ENCODE measurements at places on chromosomes 1 and 21.

GRCh38 chr1:17633654-17634053 lies 94.2 kb downstream of the ARHGEF10L start:
- DNase-seq, result no peak

DNA sequence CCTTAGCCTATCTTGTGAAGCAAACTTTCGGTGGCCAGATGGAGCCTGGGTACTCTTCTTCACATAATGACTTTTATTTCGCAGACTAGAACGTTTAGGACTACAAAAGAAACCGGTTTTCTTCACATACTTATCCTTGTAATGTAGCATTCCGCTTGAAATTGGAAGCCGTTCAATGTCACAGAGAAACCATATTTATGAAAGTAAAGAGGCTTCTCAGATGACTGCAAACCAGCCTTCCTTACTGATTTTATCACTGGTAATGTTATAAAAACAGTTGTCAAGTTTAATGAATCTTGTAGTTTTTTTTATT lies 94.1 kb downstream of the PPIAL4G start:
- DNase-seq, result no peak

GRCh38 chr1:170967042-170967910 lies 31.9 kb downstream of the MROH9 start:
- peak; percentile 12 for DNase-seq

- peak; percentile 28 for DNase-seq
These were observed 65.5 kb upstream of the CR1L start for GRCh38 chr1:207579436-207579799.

GRCh38 chr1:160164121-160164520 lies 12.7 kb downstream of the ATP1A4 start:
- no peak for DNase-seq

GRCh38 chr1:53286955-53287354 lies 40.9 kb downstream of the LRP8 start:
- DNase-seq, result peak; percentile 70

- DNase-seq, result no peak
These were observed 918.2 kb upstream of the ADGRL2 start for GRCh38 chr1:80882553-80882952.

GRCh38 chr1:27357281-27358037 lies 9.3 kb downstream of the MAP3K6 start:
- DNase-seq, result peak; percentile 97

DNA sequence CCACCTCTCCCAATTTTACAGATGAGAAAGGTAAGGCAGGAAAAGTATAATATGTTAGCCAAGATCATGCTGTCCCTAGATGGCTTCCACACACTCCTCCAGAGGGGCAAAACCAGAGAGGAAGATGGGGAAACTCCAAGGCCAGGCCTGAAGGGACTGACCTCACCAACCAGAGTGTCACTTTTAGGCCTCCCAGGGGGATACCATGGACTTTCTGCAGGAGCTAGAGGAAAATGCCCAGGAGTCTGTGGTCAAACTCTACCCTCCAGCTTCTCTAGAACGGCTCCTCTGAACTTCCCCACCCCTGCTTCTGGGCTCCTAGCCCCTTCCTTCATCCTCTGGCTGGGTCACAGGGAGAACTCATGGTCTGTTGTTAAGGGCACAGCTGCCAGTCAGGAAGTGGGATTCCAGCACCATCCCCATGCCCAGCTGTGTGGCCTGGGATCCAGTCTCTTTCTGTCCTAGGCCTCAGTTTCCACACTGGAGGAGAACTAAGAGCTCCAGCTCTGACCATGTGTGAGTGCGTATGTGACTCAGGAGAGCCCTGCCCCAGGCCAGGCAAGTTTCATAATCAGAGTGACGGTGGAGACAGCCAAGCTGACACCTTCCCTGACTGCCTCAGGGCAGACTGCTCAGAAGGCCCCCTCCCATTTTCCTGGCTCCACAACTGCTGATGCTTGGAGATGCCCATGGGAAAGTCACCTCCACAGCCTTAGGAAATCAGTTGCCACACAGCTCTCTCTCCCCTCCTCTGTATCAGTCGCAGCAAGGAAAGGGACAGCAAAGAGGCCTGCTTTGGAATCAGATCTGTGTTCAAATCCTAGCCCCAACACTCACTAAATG lies 1.9 kb downstream of the IGSF8 start:
- DNase-seq, result no peak

- no peak for DNase-seq
These were observed 180.6 kb downstream of the PAPPA2 start for GRCh38 chr1:176643536-176643935.

DNA sequence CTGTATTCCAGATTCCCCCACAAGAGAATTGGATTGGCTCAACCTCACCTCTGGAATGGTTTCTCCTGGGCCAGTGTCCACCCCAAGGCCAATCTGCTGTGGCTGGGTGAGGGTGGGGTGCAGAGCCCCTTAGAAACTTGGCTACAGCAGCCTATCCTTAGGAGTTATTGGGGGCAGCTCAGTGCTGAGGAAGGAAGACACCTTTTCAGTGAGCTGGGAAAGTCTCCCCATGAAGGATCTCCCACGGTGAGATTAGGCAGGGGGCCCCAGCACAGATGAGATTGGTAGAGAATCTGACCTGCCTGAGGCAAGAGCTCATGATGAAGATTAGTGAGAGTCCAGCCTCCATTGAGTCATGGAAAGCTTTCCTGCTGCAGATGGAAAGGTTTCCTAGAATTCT lies 78.4 kb downstream of the CCDC185 start:
- DNase-seq, result no peak

DNA sequence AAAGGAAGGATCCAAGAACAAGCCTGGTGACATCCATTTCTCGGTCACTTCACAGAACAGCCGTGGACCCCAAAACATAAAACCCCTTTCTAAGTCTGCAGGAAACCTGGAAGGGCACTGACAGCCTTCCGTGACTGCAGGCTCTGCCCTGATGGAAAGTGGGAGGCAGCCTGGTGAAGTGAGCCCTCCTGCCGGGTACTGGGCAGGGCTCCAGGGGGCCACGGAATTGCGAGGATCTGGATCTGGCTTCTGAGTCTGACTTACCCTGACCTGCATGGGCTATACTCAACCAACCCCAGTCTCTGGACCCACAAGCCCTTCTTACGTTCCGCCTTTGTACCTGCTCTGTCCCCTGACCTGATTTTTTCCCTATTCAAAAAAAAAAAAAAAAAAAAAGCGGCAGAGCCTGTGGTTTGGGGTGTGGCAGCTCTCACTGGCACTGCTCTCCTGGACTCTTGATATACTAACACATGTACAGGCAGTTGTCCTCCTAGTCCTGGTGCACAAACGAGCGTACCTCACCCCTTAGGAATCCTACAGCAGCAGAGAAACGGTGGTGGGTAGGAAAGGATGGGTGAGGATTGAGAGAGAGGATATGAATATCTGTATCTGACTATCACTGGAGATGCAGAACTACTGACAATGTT lies 82.9 kb downstream of the BEND5 start:
- no peak for DNase-seq

DNA sequence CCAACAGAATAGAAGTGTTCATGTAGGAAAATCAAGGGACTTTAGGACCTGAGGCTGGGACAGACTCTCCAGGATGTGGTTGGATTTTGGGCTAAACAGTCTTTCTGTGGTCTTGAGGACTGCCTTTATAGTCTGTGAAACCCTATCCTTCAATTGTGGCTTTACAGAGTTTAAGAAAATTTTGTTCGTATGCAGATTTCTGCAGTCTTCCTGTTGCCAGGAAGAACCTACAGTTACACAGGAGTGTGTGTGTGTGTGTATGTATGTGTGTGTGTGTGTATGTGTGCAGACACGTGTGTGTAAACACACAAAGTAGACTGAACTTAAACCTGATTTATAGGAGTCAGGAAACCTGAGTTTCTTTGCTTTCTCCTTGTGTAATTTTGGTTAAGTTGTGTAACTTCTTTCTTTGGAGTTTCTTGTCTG lies 22.8 kb downstream of the NEK7 start:
- DNase-seq, result no peak

DNA sequence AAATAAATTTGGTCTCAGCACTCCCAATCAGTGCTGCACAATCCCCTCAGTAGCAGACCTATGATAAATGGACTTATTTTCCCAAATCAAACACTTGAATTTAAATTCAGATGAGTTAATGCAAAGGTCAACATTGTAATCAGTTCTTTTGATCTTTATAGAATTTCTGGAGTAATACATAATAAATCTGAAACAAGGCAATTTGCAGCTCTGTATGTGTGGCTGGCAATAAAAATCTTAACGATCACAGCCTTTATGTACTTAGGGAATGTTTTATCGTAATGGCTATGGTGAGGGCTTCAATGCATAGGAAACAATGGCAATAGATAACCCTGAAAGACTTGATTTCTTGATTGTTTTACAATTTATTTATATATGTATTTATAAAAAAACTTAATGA lies 91.4 kb downstream of the GPATCH2 start:
- DNase-seq, result no peak

- peak; percentile 24 for DNase-seq
These were observed 2.5 kb downstream of the WNT3A start for GRCh38 chr1:228009116-228009827.

DNA sequence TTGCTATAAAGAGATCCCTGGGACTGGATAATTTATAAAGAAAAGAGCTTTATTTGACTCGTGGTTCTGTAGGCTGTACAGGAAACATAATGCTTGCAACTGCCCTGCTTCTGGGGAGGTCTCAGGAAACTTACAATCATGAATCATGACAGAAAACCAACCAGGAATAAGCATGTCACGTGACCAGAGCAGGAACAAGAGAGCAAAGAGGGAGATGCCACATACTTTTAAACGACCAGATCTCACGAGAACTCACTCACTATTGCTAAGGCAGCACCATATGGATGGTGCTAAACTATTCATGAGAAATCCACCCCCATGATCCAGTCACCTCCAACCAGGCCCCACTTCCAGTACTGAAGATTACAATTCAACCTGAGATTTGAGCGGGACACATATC lies 49.8 kb upstream of the RCC1 start:
- DNase-seq, result no peak

- DNase-seq, result no peak
These were observed 177.7 kb downstream of the URB2 start for GRCh38 chr1:229803626-229804217.

DNA sequence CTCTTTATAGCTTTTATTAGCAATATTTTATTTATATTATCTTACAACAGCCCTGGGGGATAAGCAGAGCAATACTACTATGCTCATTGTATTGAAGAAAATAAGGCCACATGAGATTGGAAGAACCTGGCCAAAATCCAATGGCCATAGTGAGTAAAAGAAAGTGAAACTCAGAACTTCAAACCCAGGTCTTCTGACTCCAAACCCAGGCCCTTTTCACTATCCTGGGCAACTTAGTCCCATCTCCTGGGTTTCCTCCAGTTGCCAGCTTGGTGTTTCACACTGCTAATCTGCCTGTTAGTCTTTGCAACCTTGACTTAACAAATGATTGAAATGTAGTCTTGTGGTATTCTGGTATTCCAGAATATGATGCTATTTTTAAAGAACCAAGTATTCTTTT lies 22.4 kb upstream of the EXO1 start:
- DNase-seq, result no peak

DNA sequence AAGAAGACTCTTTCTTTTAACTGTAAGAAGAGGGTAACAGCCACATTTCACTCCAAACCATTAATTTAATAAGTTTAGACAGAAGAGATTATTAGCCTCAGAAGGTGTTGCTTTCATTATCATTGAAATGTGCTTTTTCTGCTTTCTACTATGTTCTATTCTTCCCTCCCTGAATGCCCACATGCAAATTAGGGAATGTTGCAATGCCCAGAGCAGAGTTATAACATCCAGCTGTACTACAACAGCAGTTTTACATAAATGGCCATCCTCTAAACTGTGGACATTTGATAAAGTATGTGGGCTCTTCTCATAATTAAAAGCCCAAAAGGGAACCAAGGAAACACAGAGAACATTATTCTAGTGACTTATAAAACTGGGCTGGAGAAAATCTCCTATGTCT lies 82.2 kb upstream of the SOD1 start:
- no peak for DNase-seq

- DNase-seq, result no peak
These were observed 402.2 kb downstream of the SMYD3 start for GRCh38 chr1:246104927-246105326.

GRCh38 chr21:32203877-32204480 lies 74.9 kb downstream of the MIS18A start:
- DNase-seq, result no peak

DNA sequence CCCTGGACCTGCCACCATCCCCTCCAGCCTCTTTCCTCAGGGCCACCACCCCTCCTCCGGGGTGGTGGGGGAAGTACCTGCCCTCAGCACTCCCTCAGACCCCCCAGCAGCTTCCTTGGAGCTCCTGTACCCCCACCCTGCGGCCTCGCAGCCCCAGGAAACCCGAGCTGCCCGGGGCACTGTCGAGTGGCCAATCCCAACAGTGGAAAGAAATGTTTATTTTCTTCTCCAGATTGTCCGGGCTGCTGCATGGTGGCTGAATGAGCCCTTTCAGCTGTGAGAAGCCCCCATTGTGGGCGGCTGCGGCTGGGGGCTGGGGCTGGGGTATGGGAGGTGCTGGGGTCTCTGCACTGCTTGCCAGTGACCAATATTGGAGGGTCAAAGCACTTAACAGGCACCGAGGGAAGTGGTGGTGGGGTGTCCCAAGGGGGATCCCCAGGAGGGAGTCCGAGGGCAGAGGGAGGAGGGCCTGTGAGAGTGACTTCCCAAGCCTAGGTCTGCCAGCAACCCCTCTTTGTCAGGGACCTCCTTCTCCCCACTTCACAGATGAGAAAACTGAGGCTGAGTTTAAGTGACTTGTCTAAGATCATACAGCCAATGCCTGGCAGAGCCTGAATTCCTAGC lies 25.2 kb downstream of the RUNX3 start:
- no peak for DNase-seq

GRCh38 chr1:117093091-117093534 lies 28.4 kb downstream of the TRIM45 start:
- no peak for DNase-seq

- no peak for DNase-seq
These were observed 957 bp downstream of the EPS15 start for GRCh38 chr1:51518033-51518585.

DNA sequence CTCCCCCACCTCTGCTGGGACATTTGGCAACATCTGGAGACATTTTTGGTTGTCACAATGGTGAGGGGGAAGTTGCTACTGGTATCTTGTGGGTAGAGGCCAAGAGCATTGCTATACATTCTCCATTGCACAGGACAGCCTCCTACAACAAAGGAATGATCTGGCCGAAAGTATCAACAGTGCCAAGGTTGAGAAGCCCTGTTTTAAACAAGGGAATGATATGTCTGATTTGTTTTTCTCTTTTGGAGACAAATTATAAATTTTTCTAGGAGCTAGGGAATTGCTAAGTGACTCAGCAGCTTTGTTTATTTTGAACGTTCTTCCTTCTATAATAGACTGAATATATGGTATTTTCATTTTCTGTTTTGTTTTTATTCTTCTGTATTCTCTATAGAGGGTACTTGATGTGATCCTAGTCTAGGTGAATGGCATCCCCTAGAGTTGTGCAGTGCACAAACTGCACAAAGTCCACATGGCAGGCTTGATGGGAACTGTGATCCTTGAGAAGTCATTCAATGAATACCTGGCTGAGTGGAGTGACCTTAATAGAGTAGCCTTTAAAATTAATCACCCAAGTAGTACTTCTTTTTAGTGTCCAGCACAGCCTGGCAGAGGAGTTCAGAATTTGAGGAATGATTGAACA lies 288.6 kb upstream of the USP24 start:
- no peak for DNase-seq

- DNase-seq, result peak; percentile 89
These were observed 292.8 kb upstream of the VAMP3 start for GRCh38 chr1:7478142-7478790.

Measured in SK-N-SH (cell line).